ENCODE measurements at places on chromosomes 7 and 10.

DNA sequence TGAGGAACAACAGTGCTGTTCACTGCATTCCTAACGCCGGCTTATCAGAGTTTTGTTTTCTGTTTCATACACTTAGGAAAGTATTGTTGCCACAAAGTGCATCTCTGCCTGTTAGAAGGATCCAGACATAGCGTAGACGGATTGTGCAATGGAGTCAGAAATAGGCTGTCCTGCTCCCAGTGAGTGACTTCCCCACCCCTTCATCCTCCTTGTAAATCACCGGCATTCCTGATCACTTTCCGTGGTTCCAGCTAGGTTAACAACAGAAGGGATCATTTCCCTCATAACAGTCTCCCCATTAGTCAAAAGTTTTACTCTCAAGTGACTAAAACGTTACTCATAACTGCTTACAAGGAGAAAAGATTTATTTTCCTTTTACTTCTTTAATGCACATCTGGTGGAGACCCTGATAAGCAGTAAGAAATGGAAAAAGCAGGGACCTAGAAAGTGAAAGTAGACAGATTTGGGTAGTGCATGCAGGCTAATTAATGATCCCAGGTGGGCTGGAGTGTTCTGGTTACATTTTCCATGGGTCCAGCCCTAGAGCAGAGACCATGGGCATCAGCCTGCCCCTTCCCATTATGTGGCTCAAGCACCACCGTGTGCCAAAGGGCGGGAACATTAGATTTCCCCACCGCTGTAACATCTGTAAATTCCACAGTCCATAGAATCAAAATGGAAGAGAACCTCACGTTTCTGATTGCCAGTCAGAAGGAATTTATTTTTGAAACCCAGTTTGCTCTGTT lies 395.1 kb upstream of the GALNT17 start:
- DNase-seq = peak; percentile 82

DNA sequence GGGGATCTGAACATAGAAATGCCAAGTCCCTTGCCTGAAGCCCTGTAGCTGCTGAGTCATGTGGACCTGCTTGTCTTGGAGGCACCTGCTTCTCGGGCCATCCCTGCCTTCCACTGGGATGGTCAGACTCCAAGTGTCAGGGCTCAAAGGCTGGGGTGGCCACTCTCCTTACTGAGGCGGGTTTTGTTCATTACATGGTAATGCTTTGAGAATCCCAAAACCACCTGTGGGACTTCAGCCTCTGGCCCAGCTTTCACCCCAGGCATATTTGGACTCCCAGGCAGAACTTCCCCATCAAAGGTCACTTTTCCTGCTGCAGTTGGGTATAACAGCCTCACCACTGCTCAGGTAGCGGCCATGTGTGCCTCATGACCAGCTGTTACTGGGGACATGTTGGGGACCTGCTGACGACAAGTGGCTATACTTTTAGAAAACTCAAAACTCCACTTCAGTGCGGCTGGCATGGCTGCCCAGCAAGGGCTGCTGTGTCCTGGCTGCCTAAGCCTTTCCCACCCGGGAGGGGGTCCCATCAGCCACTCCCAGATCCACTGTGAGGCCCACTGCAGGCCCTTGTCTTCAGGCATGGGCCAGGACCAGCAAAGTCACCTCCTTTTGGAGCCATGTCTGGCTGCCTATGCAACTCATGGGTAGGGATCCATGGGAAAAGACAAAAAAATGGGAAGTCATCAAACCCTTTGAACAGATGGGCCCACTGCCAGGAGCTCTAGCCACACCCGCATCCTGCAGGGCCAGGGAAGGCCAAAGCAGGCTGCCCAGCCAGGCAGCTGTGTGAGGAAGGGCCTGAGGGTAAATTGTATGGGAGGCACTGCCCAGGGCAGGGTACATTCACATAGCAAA lies 96.7 kb downstream of the ARHGAP22 start:
- no peak for DNase-seq

GRCh38 chr10:44932517-44933450 lies 21.6 kb downstream of the TMEM72 start:
- no peak for DNase-seq

GRCh38 chr10:104104418-104104817 lies 17.6 kb upstream of the SFR1 start:
- no peak for DNase-seq

DNA sequence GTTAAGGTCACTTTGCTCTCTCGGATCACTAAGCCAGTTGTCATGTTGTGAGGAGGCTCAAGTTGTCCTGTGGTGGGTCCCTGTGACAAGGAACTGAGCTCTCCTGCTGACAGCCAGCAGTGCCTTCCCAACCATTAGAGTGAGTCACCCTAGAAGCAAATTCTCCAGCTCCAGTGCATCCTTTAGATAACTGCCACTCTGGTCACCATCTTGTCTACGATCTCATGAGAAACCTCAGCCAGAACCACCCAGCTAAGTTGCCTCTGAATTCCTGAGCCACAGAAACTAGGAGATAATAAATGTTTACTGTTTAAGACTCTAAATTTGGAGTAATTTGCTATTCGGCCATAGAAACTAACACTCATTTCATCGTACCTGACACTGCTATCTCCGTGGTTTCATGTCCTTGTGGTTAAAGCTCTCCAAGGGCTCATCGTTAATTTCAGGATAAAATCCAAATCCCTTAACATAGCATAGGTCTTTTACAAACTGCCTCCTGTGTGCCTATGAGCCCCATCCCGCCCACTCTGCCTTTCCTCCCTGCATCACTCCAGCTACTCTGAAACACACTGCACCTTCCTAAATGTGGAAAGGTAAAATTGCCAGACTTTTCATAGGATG lies 56.5 kb upstream of the WIPF3 start:
- no peak for DNase-seq

- no peak for DNase-seq
Observed at GRCh38 chr7:22413211-22413610, 56.3 kb upstream of the RAPGEF5 start.

DNA sequence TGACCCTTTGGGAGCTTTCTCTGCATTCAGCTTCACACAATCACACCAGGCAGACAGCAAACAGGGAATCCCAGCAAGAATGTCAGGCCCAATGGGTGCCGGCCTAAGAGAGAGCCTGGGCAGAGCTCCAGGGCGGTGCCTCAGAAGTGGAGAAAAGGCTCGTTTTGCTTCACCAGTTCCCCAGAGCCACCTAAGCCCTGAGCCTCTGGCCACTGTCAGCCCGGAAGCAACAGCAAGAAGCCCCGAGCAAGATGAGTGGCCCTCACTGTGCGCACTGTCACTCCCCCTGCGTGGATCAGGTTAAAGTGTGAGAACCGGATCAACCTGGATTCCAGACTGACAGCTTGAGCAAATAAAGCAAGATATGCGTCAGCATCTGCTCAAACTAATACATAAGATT lies 14.7 kb downstream of the CNPY1 start:
- DNase-seq = no peak

DNA sequence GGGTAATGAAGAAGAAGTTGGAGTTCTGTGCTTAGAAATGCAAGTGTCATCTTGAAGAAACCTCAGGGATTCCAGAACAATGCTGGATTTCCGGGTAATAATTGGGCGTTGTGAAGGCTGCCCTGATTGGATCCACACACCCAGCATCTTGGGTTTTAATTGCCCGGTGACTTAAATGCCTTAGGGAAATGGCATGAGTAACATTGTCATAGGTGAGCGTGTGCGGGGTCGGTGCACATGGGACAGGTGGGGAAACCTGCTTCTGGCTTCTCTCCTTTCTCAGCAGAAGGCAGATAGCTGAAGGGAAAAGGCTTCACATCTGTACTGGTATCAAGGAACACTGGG lies 15.2 kb upstream of the CAMK1D start:
- no peak for DNase-seq

GRCh38 chr10:110867807-110868465 lies 3.8 kb upstream of the PDCD4 start:
- no peak for DNase-seq

DNA sequence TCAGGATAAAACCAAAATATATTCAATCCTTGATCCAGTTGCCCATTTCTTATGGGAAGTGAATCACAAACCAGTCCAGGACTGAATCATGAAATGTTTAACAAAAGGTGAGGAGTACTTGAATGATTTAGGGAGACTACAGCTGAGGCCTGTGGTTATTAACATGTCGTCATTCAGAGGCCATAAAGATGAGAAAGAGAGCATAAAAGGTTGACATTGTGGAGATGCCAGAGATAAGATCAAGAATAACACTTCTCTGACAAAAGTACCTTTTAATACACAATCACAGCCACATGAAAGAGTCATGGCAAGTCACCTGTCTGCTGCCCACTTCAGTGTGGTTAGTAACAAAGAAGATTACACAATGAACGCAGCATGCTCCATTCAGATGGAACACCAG lies 1195.7 kb upstream of the SORCS1 start:
- no peak for DNase-seq

DNA sequence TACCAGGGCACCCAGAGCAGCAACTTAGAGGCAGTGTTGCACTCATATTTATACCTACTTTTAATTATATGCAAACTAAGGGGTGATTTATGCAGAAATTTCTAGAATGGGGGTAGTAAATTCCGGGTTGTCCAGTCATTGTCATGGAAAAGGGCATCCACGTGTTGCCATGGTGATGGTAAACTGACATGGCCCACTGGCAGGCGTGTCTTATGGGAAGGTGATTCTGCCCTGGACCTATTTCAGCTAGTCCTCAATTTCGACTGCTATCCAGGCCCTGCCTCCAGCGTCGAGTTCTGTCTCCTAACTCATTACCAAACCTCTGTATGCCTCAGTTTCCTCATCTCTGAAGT lies 12.8 kb downstream of the SNX8 start:
- DNase-seq = no peak

DNA sequence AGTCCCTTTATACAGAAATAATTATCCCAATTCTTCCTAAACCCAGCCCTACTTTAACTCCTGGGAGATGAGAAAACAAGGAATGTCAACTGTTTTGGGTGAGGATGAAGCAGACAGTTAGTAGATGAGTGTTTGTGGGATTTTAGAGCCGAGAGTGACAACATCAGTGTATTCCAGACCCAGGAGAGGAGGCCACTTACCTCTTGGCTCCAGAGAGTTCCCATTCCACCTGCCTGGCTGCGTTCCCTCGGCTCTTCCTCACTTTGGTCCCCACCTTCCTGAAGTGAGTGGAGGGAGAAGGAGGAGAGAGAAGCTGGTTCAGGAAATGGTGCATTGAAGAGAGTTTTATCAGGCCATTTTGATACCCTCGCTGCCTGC lies 579 bp downstream of the KEL start:
- DNase-seq = no peak

GRCh38 chr7:142513178-142513955 lies 235.9 kb upstream of the PRSS1 start:
- DNase-seq = no peak

GRCh38 chr10:98257198-98257597 lies 10.8 kb downstream of the LOXL4 start:
- no peak for DNase-seq

GRCh38 chr10:28220811-28221210 lies 82.1 kb downstream of the MPP7 start:
- no peak for DNase-seq

GRCh38 chr7:112986256-112987031 lies 100.2 kb downstream of the GPR85 start:
- no peak for DNase-seq

DNA sequence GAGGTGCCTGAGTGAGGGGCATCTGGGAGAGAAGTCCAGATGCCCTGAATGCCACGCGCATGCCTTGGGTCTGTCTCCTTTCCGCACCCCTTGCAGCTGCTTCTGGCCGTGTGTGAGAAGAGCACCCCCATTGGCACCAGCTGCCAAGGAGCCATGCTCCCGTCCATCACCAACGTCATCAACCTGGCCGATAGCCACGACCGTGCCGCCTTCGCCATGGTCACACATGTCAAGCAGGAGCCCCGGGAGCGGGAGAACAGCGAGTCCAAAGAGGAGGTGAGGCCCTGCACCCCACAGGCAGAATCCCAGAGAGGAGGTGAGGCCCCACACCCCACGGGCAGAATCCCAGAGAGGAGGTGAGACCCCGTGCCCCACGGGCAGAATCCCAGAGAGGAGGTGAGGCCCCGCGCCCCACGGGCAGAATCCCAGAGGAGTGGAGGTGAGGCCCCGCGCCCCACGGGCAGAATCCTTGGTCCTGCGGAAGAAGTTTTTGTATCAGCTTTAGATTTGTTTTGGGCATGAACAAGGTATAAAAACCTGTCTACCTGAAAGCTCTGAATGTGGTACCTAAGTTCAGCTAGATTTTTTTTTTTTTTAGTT lies 91.8 kb downstream of the TRRAP start:
- DNase-seq = no peak

DNA sequence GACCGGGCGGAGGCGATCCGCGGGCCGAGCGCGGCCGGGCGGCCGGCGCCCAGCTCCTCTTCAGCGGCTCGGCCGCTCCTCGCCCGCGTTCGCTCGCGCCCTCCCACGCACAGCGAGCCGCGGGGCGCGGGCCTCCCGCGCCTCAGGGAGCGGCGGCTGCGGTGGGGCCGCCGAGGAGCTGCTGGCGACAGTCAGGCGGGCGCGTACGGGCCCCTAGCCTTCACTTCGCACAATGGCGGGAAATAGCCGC lies at the start of gene MCMBP:
MCMBP (minus strand) TSS at position 234 of the 250 bp plus-strand sequence. CDS start 259 bp downstream, outside the sequence.
- no peak for DNase-seq
